ENCODE measurements at places on chromosomes 16 and 17.
A peak's percentile ranks its signal among the peaks of the same experiment; 100 is the strongest.

DNA sequence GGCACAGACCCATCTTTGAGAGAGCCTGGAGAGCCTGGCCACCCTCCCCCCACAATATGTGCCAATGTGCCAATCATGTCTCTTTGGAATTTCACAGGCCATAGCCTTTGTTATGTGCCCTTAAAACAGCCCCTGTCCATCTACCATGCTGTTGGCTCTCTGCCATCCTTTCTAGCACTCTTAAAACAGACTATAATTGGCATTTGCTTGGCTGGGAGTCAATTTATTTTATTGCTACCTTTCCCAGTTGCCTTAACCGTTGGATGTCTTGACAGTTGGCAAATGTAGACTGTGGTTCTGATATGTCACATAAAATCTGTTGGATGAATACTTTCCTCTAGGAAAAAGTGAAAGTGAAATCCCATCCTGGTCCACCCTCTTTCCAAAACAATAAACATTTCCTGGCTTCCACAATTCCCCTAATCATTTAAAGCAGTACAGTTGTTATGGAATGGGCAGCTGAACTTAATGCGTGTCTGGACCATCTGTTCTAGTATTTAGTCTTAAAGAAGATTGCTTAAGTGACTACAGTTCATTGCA, 394.0 kb downstream of the KCNJ2 start:
- no peak for DNase-seq

DNA sequence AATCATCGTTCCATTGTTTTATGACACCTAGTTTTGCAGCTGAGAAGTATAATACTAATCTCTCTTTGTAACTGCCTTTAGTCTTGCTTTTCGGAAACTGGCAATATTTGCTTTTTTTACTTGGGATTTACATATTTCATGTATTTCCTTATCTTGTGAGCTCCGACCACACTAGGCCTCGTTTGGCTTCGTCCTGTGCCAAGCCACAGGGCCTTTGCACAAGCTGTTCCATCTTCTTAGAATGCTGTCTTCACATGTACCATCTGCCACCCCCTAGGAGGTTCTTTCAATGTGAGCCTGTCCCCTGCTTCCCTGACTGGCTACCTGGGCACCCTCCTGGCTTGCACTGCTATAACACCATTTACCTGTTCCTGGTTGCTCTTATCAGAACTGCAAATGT, 77.2 kb downstream of the SHISA6 start:
- DNase-seq = no peak

DNA sequence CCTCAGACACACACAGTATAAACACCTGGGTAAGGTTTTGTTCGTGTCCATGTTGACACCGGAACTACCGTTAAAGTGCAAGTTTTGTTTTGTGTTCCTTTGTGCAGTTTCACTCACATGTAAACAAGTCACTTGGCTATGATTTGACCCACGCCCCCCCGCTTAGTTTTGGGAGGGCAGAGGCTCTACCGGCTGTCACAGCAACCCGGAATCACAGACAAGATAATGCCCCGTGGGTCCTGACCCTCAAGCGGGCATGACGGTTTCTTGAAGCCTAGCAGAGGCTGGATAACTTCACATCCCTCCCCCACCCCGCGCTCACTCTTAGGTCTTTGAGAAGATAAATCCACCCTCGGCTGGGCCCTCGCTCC, 1.7 kb downstream of the RASD1 start:
- no peak for DNase-seq

GRCh38 chr16:7268182-7268581, 64.5 kb upstream of the RBFOX1 start:
- DNase-seq = peak; percentile 2

GRCh38 chr17:53627511-53627910, 195.2 kb upstream of the KIF2B start:
- DNase-seq = no peak
